IPS DF 19.7 (cell line): ENCODE measurements at places on chromosomes 6 and 20.

DNA sequence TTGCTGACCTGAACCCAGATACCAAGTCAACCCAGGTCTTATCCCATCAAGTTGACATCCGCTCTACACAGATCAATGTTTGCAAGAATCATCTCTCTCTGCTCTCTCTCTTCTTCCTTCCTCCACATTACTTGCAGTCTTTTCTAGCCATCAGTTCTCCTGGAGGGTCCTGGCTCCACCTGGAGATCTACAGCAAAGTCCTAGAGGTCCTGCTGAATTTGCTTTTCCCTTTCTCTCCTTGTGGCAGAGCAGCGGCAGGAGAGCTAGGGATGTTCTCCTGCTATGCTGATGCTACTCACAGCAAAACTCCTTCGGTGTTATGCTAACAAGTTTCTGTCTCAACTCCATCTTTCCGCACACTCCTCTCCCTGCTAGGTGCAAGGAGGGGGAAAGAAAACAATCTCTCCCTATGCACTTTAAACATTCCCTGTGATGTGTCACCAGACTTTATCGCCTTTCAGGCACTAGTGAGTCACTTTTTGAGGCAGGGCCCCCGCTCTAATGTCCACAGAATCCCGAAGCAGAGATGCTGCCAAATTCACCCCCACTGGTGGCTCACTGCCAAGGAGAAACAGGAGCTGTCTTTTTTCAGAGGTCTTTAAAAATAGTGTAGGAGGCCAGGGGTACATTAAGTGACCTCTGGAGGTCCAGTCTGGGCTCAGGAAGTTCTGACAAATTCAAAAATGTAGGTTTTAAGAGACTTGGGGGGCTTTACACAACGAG lies 62.6 kb downstream of the FAM50B start:
- DNase-seq, result no peak

DNA sequence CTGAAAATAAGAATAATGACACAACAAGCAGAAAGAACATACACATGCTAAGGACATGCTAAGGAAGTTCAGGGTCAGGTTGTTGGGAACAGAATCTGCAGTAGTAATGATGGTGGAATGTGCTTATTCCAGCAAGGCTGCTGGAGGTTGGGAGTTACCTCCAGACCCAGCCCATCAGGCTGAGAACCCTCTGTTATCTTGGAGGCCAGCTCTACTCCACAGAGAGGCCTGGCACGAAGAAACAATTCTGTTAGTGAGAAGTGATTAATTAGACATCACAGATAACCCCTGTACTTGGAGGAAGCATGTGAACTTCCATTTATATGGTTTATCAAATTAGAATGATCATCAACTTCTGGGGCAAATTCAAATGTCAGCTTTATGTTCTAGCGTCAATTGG lies 22.1 kb upstream of the ARHGAP18 start:
- DNase-seq, result no peak

- no peak for DNase-seq
Measured at GRCh38 chr6:31407699-31408098, 4.3 kb downstream of the MICA start.

GRCh38 chr6:107592806-107593205 lies 102.9 kb downstream of the SOBP start:
- no peak for DNase-seq

GRCh38 chr6:143062551-143062950 lies 1.9 kb downstream of the AIG1 start:
- peak; percentile 59 for DNase-seq

DNA sequence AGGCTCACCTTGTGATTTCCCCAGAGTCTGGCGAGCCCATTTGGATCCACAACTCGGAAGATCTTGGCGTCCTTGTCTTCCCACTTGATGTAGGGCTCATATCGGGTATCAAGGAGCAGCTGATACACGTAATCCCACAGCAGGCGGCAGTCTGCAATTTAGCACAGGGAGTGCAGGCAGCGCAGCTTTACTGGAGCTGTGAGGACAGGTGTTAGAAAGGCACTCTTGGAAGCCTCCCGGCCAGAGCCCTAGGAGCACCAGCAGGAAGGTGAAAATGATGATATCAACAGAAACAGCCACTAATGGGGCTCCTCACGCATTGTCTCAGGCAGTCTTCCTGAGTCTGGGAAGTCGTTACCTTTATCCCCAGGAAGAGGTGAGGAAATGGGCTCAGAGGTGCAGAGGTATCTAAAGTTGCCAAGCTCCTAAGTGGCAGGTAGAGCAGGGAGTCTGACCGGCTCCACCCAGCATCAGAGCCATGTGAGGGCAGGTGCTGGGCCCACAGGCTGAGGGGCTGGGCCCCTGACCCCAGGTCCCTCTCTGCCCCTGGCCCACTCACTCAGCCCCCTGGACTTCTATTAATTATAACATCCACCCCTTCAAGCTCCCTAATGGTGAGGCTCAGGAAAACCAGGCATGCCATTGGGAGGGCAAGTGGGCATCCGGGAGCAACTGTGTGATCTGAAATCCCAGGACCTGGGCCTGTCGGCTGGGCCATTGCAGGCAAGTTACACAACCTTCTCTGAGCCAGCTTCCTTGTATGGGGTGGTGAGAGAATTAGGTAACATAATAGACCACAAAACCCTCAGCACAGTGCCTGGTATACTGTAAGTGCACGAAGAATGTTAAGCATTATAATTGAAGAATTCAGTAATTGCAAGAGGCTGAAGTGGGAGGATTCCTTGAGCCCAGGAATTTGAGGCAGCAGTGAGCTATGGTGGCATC lies 18.3 kb downstream of the ETV7 start:
- no peak for DNase-seq

DNA sequence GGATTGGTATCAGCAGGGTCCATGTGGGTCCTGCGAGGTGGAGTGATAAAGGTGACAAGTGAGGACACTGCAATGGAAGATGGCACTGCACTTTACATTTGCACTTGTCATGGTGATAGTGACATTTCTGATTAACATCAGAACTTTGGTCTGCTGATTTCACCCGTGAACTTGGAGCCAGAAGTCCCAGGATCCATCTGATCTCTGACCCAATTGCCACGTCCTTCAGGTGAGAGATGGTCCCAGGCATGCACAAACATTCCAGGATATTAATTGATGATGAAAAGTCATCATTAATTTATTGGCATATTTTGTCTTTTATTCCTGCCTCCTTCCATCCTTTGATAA lies 9.8 kb upstream of the GHRH start:
- DNase-seq, result no peak

DNA sequence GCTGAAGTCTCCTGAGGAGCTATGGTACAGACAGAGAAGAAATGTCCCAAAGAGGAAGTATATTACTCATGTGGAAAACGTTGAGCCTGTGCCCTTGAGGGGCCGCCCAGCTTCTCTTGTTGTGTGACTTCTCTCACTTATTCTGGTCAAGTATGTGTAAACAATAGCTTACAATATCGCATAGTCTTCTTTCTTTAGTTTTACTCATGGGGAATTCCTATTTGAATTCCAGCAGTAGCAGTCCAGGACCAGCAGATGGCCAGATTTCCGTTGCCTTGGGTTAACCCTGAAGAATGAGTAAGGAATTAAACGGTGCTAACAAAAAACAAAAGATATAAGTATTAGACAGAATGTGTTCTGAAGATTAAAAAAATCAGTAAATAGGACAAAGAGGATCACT lies 522.0 kb upstream of the GJE1 start:
- DNase-seq, result no peak

DNA sequence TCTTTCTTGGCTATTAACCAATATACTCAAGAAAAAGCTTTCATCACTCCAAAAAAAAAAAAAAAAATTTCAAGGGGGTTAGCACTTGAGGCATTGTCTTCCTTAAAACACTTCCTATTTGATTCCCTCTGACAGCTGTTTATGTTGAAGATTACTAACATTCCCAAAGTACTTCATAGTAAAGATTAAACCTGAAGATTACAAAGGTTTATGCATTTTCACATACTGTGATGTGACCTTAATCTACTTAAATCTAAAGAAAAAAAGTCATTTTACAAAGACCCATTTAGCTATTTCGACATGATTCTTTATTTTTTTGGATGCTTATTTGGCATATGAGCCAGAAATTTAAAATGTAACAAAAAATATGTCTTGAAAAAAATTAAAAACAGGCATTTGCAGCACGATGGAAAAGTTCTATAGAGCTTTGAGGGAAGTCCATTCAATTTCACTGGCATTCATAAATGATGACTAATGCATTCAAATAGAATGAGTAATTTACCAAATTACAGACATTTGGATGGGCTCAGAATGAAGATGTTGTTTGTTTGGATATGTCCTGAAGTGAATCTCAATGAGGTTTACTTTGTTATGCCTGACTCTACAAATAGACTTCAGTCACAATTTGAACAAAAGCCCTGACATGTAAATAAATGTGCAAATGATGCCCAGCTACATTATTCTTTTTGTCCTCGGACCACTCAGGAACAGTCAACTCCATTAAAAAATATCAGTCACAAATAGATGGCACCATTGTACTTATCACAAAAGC lies 674.6 kb upstream of the MARCKS start:
- no peak for DNase-seq

GRCh38 chr20:54014293-54014926 lies 56.0 kb downstream of the BCAS1 start:
- DNase-seq, result no peak

GRCh38 chr6:24982231-24982630 lies 46.5 kb upstream of the RIPOR2 start:
- DNase-seq, result no peak

- no peak for DNase-seq
Measured at GRCh38 chr6:45375449-45375848, 2.3 kb downstream of the SUPT3H start.

- no peak for DNase-seq
Measured at GRCh38 chr6:4403828-4404227, 268.5 kb upstream of the ECI2 start.

DNA sequence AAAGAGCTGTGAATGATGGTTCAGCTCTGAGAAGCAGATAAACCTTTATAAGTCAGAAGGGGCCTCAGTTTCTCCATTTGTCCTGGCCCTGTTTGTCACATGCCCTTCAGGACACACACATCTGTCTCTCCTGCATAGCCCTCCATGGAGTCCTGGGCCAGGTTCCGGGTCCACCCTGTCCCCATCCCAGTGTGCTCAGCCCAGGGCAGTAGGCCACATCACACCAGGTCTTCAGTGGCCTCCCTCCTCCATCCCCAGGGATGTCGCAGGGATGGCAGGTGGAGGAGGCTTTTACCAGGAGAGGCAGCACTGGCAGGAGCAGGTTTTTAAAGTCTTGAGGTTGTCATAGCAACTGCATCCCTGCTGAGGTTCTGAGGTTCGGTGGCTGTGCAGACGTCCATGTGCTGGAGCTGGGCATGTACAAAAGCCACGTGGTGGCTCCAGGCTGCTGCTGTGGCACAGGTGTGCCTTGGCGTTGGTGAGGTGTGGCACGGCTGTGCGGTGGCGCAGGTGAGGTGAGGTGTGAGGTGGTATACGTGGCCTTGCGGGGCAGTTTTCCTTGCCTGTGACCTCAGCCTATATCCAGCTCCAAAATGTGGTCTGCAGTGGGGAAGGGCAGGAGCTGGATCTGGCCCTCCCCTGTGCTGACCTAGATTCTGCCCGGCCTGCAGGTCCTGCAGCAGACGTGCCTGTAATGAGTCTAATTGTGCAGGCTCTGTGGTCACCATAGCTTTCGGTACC lies 8.0 kb upstream of the NPBWR2 start:
- DNase-seq, result no peak

- no peak for DNase-seq
Measured at GRCh38 chr20:57708694-57709673, 831 bp downstream of the PMEPA1 start.

DNA sequence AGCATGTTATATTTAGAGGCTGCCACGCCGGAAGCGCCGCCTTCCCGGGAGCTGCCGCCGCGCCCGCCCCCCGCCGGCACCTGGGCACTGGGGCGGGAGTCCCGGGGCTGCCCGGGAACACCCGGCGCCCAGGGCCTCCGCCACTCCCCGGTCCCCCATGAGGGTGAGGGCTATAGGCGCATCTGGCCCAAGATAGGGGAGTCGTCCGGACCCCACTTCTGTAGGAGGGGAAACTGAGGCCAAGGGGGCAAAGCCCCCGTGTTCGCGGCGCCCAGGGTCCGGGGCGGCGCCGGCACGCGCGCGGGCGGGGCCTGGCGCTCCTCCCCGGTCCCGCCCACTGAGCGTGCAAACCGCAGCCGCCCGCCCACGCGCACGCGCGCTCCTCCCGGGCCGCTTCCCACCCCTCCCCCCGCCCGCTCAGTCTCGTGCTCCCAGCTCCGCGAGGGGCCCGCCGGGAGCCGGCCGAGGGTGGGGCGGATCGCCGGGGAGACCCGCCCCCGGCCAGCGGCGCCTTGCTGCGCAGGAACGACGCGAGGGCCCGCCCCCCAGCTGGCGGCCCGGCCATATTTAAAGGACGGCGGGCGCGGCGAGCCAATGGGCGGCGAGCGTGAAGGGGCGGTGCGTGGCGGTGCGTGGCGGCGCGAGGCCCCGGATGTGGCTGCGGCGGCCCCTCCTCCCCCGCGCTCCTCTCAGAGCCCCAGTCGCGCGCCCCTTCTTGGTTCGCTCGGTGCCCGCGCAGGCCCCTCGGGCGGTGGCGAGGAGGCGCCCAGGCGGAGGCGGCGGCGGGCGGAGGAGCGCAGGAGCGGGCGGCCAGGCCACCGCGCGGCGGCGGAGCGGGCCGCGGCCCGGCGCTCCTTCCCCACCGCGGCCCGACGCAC lies at the start of gene LSM14B:
Gene LSM14B, plus strand, starts transcription at position 700 of the 878 bp plus-strand sequence. CDS start 192 bp downstream, outside the sequence.
- peak; percentile 61 for DNase-seq

- DNase-seq, result no peak
Measured at GRCh38 chr6:64225503-64225902, 589.9 kb downstream of the PHF3 start.

- no peak for DNase-seq
Measured at GRCh38 chr6:148104131-148104530, 238.5 kb upstream of the SASH1 start.

DNA sequence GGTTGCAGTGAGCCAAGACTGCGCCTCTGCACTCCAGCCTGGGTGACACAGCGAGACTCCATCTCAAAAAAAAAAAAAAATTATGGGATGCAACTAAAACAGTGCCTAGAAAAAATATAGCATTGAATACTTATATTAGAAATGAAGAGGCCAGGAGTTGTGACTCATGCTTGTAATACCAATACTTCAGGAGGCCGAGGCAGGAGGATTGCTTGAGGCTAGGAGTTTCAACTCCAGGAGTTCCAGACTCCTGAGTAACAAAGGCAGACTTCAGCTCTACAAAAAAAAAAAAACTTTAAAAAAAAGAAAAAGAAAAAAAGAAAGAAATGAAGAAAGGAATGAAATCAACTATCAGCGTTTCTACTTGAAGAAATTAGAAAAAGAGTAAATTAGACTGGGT lies 17.1 kb upstream of the GJA1 start:
- no peak for DNase-seq

DNA sequence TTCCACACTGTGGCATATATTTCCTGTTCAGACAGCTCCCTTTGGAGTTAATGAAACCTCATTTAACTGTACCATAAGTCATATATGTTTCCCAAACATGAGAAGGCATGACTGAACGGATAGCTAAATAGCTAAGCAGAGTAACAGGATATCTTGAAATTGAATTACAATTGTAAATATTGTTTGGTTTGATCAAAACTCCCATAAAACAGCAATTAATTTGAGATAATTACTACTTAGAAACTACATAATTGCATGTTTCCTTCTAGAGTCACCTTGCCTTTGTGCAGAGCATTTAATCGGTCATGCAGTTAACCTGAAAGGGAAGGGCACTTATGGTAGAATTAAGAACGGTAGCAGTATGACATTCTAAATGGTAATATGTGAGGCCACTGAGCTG lies 179.0 kb upstream of the MAP3K7 start:
- no peak for DNase-seq
